RPMI7951 (cell line): ENCODE measurements at places on chromosomes 3 and 15.

DNA sequence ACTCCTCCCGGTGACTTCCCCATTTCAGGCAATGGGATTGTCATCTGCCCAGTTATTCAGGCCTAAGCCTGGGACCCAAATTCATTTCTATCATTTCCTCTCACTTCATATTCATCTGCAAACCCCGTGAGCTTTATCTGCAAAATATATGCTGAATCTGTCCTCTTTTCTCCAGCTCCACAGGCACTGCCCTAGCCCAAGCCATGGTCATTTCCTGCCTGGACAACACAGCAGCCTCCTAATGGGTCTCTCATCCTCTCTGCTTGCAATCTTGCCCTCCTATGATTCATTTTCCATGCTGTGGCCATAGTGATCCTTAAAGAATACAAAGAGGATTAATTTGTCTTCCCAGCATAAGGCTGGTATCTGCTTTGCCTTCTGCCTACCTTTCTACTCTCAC lies 6.1 kb downstream of the RBP2 start:
- no peak for DNase-seq

DNA sequence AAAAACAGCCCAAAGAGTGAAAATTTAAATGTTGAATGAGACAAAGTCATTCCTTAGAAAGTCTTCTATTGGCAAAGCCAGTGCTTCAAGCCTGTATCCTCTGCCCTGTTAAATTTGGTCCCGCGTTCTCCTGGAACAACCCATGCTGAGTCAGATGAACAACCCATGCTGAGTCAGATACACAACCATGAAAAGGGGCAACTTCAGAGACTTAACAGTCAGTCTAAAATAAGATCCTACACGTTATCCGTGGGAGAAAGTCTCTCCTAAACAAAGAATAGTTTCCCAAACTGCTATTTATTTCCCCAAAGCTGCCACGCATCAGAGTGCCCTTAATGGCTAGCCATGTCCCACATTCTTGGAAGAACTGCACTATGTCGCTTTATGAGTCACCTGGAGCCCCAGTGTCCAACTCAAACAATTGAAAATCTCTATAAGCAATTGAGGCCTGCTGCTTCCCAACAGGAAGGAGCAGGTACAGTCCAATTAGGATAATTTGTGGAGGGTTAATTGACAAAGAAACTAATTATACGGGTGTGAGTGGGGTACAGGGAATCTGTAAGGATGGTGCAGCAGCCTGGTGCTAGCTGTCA lies 66.1 kb downstream of the WHAMM start:
- DNase-seq = peak; percentile 74

DNA sequence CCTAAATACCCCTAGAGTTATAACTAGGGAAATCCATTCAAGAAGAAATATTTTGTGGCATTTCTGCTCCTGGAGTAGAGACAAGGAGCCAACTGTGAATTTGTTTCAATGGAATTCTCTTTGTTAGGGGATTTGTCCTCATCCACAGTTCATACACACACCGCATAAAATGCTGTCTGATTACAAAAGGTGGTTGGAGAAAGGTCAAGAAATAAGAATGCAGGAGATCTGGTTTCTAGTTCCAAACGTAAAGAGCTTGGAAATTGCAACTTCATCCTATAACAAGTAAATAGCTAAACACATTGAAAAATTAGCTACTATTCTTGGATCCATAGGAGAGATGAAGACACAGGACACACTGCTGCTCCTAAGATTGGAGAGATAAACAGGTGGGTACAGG lies 66.3 kb upstream of the NEDD4 start:
- DNase-seq = no peak

- DNase-seq = peak; percentile 12
Measured at GRCh38 chr15:29034151-29034550, 148.4 kb downstream of the APBA2 start.

GRCh38 chr3:100602506-100603444 lies 6.6 kb upstream of the ADGRG7 start:
- DNase-seq = peak; percentile 38
